Bone marrow (tissue), 2 donors: ENCODE measurements at places on chromosomes 7 and 10.

- DNase-seq = no peak
Observed at GRCh38 chr10:51638737-51639136, 60.7 kb downstream of the CSTF2T start.

GRCh38 chr10:45395554-45395953 is 21.5 kb downstream of the ALOX5 start:
- DNase-seq = no peak

DNA sequence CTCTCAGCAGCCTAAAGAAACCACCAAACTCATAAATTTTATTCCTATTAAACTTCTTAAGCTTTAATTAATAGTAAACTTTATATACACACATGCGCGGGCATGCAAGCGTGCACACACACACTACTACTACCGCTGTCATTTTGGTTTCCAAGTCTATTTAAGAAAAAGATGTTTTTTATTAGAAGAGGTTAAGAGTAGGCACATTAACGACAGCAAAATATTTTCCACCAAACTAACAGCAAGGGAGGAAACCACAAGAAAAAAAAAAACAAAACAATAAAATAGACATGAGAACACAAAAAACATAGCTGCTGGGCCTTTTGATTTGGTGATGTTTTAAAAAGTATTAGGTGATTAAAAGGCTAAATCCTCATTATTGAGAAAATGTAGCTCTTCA is 28.6 kb downstream of the RTKN2 start:
- no peak for DNase-seq

- no peak for DNase-seq
Observed at GRCh38 chr7:47967708-47968107, 11.7 kb downstream of the HUS1 start.

GRCh38 chr10:78899996-78900714 is 168.6 kb upstream of the ZMIZ1 start:
- no peak for DNase-seq

- DNase-seq = no peak
Observed at GRCh38 chr7:123755338-123755737, 6.5 kb upstream of the WASL start.

DNA sequence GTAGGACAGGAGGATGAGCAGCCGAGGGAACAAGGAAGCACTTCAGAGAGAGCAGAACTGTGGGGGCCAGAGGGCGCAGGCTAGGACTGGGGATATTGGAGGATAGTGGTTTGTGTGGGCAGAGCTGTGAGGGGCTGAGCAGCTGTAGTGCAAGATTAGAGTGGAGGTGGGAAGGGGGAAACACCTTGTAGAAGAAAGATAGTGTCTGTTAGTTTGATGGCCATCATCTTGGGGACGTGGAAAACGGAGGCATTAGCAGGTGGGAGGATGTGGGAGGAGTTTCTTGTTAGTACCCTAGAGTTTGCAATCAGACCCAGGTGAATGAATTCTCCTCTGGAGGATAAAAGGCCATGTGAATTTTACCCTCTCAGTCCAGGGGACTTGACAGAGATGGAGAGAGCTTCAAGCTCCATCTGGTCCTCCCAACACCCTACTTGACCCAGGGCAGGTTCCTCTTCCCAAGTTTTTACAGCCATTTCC is 34.0 kb downstream of the PRSS2 start:
- no peak for DNase-seq

- DNase-seq = no peak
Observed at GRCh38 chr7:151888079-151889067, 11.5 kb upstream of the PRKAG2 start.

GRCh38 chr7:95126053-95126709 is 198.2 kb downstream of the PON1 start:
- DNase-seq = no peak

DNA sequence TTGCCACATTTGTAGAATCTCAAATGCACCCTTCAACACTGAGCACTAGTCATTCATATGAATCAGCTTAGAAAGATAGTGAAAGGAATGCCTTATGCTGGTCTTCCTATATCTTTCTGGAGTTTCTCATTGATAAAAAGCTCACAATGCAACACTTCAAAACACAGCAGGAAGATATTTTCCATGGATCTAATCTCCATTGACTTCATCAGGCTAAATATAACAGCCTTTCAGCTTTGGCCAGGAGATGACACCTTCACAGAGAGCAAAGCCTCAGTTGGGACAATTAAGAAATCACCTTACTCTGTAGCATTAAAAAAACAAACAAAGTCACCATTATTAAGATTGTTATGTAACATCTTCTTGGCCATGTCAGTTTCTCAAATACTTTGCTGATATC is 6.7 kb downstream of the NRP1 start:
- DNase-seq = no peak

- DNase-seq = peak; percentile 41
Observed at GRCh38 chr10:74824900-74825370, 1.5 kb upstream of the KAT6B start.

DNA sequence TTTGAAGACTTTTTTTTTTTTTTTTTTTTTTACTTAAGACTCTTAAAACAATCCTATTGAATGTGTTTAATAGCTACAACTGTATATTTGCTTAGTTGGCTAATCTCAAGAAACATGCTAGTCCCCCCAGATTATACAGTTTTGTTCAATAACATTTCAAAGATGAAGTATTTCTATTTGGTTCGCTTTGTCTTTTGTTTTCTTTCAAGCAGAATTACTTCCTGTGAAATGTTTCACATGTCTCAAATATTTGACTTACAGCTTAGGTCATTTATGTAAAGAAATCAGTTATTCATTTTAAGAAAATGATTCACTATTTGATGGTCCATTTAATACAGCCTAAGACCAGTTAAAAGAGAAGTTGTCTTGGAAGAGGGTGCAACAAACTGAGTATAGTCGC is 12.8 kb upstream of the LAMB1 start:
- no peak for DNase-seq

GRCh38 chr10:97238855-97239254 is 53.1 kb upstream of the SLIT1 start:
- DNase-seq = no peak

DNA sequence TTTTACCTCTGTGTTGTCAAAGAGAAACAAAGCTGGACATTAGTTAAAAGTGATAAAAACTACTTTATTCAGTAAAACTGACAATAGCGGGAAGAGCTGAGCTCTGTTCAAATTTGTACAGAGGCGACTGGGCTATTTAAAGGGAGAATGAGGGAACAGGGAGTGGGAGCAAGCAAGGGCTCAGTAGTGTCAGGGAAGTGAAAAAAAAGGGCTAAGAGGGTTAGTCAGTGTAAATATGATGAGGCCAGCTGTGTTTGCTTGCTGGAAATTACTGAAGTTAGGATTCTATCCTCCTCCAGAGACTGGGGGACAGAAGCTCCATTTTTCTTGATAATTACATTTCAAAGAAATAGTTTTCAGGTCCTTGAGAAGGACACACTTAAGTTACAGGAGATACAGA is 232.5 kb downstream of the SH2D4B start:
- DNase-seq = no peak

DNA sequence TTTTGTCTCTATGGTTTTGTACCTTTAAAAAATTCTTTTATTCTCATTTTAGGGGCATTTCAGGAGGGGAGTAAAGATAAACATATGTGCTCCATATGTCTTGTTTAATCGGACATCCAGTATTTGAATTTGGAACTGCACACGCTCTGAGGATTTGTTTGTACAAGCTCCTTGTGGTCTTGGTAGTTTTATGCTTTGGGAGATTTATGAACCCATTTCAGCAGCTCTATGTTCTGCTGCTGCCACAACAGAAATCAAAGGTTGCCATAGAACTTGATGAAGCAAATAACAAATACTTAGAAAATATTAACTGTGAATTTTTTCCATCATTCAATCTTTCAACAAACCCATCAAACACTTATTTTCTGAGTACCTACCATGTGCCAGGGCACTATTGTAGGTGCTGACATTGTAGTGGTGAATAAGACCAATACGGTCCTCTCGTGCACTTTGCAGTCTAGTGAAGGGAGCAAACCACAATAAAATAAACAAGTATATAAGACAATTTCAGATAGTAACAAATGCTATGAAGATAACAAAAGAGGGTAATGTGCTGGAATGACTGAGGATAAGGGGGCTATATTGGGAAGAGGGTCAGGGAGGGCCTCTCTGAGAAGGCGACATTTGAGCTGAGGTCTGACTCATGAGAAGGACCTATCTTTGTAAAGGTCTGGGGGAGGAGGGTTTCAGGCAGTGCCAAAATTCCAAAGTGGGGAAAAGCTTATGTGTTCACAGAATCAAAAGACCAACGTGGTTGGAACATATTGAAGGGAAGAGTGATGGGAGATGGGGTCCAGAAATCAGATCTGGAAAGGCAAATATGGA is 30.4 kb downstream of the MYPN start:
- no peak for DNase-seq

- DNase-seq = no peak
Observed at GRCh38 chr10:29646238-29646902, 11.6 kb upstream of the SVIL start.

DNA sequence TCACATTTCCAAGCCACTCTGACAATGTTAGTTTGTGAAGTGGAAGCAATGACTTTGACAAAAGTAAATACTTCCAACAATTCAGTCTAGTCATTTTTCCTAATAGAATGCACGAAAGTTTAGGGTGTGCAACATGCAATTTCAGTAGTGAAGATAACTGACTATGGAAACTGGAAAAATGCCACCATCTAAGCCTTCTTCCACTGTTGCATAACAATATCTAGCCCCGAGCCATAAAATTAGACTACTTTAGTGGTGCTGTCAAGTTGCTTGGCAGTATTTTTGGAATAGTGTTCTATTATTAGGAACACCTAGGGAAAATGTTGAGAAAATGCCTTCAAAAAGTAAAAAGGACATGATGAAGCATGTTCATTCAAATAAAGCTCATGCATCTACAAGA is 17.9 kb downstream of the SEMA3A start:
- no peak for DNase-seq

GRCh38 chr7:2203766-2204300 is 28.9 kb downstream of the MAD1L1 start:
- no peak for DNase-seq

GRCh38 chr10:66837990-66838389 is 87.8 kb upstream of the LRRTM3 start:
- no peak for DNase-seq

DNA sequence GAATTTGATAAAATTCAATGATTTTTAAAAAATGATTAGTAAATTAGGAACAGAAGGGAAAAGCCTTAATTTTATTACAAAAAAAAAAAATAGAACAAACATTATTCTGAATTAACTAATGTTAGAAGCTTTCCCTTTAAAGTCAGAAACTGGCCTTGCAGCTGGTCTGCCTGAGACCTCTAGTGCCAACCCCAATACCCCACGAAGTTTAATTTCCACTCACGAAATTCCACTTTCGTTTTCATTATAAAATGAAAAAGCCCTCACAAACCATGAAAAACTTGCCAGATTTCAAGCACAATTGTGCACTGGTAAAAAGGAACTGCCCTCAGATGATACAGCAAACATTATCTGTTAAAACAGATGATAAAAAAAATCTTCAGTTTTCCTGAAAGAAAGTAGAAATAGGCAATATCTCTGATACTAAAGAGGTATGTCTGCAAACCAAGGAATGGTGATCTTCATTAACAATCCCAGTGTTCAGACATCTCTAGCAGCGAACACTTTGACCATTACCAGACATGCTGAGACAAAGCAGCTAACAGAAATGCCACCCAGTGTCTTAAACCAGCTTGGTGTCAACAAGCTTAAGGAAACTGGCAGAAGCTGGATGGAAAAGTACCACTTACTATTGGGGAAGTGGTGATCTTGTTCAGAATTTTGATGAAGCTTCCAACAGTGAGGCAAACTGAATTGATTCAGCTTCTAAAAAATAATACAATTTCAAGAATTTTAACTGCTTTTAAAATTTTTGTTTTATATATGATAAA is 80.2 kb downstream of the PALS2 start:
- no peak for DNase-seq

- DNase-seq = no peak
Observed at GRCh38 chr7:118158766-118159165, 25.2 kb upstream of the LSM8 start.

GRCh38 chr7:23691320-23691719 is 11.3 kb downstream of the FAM221A start:
- DNase-seq = no peak

- no peak for DNase-seq
Observed at GRCh38 chr10:119694608-119695007, 31.2 kb upstream of the INPP5F start.

DNA sequence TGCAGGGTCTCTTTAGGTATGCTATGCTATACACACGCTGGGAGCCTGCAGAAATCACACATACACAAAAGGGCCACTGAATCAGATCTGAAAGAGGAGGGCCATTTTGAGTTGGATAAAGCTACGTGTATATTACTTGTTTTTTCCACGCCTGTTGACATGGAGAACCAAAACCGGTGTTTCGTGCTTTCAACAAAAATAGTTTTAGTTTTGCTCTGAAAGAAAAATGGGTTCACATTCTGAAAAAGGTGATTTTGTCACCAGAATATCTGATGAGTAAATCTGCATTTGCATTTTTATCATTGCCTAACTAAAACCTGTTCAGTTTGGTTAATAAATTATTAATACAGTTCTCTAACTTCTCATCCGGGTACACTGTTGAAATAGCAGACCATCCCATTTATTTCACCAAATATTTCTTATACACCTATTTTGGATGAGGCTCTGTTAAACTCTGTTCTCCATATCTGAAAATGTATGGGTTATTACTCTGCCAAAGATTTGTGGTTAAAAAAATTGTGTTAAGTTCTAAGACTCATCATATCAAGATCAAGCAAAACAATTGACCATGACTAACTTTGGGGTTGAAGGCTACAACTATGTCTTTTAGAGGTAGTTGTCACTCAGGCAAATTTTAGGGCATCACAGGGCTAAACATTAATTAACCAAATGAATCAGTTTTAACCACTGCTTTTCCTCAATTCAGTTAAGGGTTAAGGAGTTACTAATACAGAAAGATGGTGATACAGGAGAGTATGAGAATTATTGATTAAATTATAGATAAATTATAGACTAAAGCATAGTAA is 101.2 kb upstream of the RPA3 start:
- DNase-seq = no peak

GRCh38 chr7:142896741-142897379 is 11.3 kb upstream of the TRPV6 start:
- DNase-seq = no peak

GRCh38 chr7:85104432-85105205 is 82.2 kb downstream of the SEMA3D start:
- DNase-seq = no peak

DNA sequence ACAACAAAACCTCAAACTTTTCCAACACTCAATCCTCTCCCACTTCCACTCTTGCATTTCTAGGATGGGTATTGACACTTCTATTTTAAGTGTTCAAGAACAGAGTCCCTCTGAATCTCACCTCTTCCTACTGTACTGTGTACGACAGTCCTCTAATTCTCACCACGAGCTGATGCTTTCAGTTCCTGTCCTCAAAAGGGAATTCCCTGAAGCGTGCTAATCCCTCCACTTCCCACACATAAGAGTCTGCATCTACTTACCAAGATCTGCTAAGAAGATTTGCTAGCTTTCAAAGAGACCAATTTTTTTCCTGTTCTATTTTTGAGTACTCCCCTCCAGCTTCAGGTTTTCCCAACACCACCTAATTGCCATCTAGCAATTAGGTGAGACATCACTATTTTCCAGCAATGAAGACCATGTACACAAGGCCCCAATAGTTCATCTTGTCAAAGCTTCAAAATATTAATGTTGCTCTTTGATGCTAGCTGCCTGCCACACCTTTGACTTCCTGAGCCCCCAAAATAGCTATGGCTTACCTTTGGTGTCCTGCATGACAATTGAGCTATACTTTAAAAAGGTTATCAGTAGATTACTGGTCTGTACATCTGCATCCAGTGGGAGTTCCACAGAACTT is 54.4 kb downstream of the ARMH3 start:
- DNase-seq = no peak
